BJ (cell line): ENCODE measurements at places on chromosomes 6 and 20. TPM values are rescaled to one million over a fixed set of nuclear protein-coding genes. Genes with fewer than 3 reads are reported as not detected.

PRR18 gene
- not detected in 2 replicates for polyA plus RNA-seq

DNA sequence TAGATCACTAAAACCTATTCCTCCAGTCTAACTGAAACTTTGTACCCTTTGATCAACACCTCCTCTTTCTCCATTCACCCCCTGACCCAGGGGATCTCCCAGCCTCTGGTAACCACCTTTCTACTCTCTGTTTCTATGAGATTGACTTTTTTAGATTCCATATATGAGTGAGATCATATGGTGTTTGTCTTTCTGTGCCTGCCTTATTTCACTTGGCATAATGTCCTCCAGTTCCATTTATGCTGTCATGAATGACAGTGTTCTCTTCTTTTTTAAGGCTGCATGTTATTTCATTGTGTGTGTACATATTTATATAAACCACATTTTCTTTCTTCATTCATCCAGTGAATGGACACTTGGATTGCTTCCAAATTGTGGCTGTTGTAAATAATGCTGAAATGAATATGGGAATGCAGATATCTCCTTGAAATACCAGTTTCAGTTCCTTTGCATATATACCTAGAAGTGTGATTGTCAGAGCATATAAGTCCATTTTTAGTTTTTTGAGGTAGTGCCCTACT lies 57.7 kb downstream of the DHX35 start:
- no peak for DNase-seq

IP6K3 gene
- polyA plus RNA-seq = 0.58 and 0.75 TPM in 2 replicates

GRCh38 chr6:157946865-157947532 lies 34.7 kb upstream of the SYNJ2 start:
- DNase-seq = no peak

- DNase-seq = no peak
Observed at GRCh38 chr6:105363100-105363754, 39.7 kb downstream of the PREP start.

- no peak for DNase-seq
Observed at GRCh38 chr6:29519291-29520010, 31.7 kb upstream of the MAS1L start.

- no peak for DNase-seq
Observed at GRCh38 chr6:111239461-111239860, 152.2 kb downstream of the SLC16A10 start.

GRCh38 chr20:8421981-8422380 lies 289.9 kb downstream of the PLCB1 start:
- DNase-seq = peak; percentile 55

DDO gene
- polyA plus RNA-seq = 0.16 and 0.20 TPM in 2 replicates

KIFC1 gene
- 24.2 and 32.4 TPM in 2 replicates for polyA plus RNA-seq

DNA sequence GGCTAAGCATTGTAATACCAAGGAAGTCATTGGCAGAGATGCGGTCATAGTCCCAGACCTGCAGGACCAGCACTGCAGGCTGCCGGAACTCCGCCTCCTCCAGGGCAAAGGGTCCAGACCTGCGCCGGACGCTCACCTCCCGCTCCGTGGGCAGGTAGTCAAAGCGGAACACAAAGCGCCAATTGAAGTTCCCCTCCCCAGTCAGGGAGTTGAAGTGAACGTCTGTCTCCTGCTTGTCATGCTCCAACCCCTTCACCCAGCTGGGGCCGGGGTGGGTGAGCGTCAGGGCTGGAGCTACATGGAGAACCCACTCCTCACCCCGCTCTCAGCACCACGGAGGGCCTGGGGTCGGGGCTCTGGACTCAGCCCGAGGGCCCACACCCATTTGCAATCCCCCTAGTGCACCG lies 18.2 kb downstream of the ERGIC3 start:
- no peak for DNase-seq

SSTR4 gene
- not detected in 2 replicates for polyA plus RNA-seq

SLC35D3 gene
- polyA plus RNA-seq = not detected in 2 replicates

DNA sequence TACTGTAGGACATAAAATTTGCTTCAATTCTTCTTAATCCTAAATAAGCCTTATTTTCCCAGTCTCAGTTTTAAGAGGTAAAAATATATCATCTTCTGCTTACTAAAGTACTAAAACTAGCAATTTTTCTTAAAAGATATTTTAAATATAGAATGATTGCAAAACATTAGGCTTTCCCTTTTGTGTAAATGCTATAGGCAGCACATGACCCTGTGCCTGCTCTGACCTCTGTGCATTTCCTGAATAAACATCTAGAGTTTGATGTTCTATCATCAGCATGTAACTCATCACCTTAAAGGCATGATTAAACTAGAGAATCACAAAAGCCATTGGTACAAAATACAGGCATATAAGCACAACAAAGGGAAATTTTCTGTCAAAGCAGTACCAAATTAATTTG lies 422.7 kb downstream of the TFAP2B start:
- no peak for DNase-seq

- no peak for DNase-seq
Observed at GRCh38 chr6:97394160-97394748, 111.2 kb upstream of the MMS22L start.

DNA sequence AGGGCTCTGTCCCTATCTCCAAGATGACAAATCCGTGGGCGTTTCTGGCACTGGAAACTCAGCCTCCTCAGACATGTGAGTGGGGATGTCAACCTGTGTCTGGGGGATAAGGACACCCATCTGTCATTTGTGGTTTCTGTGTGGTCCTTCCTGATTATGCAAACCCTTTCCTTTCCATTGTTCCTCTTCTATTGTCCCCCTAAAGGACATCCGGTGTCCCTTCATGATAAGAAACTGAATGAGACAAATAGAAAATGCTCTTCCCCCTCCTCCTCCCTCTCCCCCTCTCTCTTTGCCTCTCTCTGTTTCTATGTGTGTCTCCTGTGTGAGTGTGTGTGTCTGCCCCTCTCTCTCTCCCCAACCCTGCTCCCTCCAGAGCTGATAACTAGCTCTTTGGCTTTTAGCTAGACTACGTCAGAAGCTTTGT lies 11.5 kb upstream of the GLP1R start:
- no peak for DNase-seq

DNA sequence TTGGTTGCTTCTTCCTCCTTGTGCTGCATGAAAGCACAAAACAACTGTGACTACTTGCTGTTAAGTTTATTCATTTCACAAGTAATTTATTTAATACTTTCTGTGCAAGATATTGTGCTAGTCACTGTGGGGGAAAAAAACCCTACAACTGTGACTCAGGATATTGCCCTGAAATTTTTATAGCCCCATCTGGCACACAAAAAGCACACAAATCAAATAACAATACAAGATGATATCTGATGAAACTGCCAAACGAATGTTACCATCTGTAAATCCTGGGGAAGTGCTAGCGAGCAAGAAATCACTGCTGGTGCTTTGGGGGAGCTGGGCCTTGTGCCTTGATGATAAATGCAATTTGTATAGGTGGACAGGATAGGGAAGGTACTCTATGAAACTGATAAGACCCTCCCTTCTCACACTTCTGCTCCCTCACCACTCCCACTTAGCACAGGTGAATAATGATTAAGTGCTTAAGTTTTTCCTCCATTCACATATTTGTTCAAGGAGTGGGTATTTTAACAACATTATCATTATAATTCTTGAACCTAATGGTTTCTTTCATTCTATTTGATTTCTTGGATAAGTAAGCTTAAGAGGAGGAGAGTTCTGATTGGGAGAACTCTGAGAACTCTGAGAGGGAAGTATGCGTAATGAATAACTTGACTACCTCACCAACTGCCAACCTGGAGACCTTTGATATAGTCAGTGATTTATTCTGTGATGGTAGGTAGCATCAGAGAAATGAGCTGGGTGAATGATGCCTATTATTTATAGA lies 115.3 kb downstream of the RTN4IP1 start:
- DNase-seq = no peak

TSBP1 gene
- not detected in 2 replicates for polyA plus RNA-seq

- no peak for DNase-seq
Observed at GRCh38 chr6:73367761-73368355, 1.8 kb downstream of the OOEP start.

DNA sequence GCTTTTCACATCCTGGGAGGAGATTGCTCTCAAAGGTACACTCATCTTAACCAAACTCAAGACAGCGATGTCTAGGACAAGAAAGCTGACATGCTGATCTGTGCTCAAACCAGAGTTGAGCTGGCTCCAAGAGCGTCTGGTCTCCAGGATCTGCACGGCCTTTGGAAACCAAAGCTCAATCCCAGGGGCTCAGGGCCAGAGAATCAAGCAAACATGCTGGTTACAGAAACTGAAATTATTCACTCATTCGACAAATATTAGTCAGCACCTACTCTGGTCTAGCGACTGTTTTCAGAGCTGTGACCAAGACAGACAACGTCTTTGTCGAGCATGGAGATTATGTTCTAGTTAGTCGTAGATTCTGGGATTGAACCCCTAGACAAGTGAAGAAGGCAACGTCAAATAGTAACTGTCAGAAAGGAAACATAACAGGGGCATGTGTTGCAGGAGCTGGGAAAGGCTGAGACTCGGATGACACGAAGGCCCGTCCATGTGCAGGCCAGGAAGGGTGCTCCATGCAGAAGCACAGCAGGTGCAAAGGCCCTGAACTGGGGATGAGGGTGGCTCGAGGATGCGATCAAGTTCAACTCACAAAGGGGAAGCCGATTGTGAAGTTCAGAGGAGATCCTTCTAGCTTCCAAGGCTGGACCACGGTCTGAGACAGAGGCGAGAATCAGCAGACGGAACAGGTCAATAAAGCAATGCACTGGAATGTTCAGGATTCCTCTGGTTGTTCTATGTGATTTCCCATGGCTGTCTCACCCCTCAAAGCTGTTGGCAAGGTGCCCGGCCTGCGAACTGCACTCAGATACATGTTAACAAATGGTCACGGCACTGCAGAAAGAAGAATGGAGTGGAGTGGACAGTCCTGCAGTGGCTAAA lies 12.5 kb upstream of the PCK1 start:
- no peak for DNase-seq

- DNase-seq = no peak
Observed at GRCh38 chr6:113169484-113169883, 687.7 kb upstream of the MARCKS start.

DNA sequence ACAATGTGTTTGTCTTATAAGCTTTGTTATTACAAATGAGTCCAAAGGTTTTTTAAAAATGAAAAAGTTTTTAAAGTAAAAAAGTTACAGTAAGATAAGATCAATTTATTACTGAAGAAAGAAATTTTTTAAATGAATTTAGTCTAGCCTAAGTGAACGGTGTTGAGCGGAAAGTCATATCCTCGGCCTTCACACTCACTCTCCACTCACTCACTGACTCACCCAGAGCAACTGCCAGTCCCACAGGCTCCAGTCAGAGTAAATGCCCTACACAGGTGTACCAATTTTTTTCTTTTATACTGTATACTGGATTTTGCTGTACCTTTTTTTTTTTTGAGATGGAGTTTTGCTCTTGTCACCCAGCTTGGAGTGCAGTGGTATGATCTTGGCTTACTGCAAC lies 42.7 kb upstream of the AGPAT4 start:
- DNase-seq = no peak

DNA sequence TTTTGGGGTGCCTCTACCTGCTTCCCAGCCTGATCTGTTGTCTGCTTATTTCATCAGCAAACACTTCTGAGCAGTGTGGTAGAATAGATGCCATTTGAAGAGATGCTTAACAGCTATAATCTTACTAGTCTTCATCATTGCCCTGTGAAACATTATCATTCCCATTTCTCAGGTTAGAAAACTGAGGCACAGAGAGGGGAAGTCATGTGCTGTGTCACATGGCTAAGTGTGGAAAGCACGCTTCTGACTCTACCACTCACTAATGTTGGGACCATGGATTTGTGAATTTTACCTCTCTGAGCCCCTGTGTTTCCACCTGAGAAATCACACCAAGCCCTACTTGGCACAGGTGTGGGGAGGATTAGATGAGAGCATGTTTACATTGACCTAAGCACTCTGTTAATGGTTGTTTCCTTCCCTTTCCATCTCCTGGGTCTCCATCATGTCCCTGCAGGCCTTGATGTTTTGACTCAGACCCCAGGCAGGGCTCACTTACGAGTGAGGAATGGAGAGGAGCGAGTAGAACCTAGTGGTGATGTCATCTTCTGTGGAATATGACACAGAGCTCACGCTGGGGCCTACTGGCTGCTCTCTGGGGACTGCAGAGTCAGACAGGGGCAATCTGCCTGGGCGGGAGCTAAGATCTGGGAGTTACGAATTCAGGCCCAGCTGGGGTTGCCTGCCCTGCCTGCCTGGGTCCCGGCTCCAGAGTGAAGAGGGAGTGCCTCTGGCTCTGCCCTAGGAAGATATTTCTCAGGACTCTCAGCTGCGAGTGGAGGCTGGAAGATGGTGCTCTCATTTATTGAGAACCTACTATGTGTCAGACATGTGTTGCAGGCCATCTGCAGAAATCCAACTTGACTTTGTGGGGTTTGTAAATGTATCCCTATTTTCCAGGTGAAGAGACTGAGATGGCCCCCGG lies 64.3 kb downstream of the CDH22 start:
- no peak for DNase-seq

SIRPD gene
- not detected in 2 replicates for polyA plus RNA-seq

DNA sequence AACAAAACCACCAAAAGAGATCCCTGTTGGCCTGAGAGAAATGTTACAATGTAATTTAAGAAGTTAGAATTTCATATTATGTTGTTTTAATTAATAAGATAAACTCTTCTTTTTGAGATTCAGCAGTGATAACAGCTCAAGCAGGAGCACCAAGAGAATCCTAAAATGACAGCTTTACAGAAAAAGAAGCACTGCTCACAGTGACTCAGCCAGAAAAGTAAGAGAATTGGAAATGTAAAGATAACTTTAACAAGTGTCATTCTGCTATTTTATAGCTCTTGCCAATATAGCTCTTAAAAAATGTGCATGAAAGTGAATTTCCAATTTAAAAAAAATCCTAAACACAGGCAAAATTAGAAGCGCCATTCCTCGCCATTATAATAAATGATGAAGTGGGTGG lies 111.3 kb downstream of the UBE3D start:
- DNase-seq = no peak

- no peak for DNase-seq
Observed at GRCh38 chr20:63433756-63434531, 38.5 kb downstream of the KCNQ2 start.

DNA sequence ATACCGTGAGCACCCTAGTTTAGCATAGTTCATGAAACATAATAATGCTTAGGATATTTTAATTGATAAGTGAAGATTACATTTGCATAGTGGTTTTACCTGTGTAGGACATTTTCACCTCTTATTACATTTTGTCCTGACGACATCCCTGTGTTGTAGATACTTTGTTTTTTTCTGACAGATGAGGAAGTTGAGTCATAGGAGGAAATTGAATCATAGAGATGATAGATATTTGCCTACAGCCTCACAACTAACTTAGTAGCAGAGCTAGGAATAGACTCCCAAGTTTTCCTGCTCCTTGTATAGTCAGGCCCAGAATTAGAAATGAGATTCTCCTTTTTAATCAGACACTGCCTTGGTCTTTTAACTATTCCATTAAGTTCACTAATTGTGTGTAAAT lies 100.5 kb upstream of the SUPT3H start:
- DNase-seq = no peak
